ENCODE measurements at places on chromosomes 12 and 14. TPM values are rescaled to one million over a fixed set of nuclear protein-coding genes. Genes with fewer than 3 reads are reported as not detected.

DNA sequence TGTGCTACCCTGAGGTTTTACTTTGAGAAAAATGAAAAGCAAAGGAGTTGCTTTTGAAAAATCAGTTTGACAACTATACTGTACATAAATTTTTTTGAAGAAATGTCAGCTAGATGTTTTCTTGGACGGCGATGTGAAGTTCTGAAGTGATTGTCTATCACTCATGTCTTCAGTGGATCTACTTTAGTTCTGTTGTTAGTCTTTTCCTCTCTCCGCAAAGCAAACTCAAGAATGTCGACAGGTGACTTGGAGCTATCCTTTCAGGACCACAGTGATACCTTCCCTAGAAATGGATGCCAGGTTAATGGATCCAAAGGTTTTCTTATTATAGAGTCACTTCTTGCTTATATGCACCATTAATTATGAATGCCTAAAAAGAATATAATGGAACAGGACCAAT is 1.2 kb downstream of the PTPRO start:
- DNase-seq = no peak

The GALNT16 gene
- 1.6 TPM for total RNA-seq

DNA sequence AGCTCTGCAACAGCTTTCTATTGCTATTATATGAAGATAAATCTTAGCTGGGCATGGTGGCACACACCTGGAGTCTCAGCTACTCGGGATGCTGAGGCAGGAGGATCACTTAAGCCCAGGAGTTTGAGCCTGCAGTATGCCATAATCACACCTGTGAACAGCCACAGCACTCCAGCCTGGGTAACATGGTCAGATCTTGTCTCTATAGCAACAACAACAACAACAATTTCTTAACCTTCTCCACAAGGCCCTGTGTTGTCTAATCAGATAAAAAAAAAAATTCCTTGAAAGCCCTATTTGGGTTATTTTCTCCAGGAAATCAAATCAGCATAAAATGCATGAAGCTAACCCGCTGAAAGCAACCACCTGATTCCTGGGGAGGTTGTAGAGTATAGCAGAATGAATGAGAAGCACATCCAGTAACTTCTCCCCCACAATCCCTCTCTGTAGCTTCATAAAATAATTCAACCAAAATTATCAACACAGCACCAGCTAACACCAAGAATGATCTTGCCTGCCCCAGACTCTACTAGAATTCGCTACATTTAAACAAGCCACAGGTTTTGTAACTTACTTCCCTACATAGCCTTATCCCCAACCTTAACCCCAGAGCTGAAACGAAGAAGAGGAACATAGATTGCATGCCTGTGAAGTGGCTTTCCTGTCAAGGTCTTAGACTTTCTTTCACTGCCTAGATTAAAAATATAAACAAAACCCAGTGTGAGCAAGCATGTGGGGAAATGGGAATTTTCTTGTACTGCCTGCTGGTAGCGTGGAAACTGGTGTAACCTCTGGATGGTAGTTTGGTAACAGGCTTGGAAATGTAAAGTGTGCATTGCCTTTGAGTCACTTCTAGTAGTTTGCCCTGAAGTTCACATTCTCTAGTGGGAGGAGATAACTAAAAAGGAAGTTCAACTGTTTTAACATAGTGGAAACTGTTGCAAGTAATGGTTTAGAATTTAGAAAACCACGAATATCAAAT is 6.0 kb upstream of the STK38L start:
- no peak for DNase-seq

The SMIM41 gene
- total RNA-seq = 0.98 TPM

DNA sequence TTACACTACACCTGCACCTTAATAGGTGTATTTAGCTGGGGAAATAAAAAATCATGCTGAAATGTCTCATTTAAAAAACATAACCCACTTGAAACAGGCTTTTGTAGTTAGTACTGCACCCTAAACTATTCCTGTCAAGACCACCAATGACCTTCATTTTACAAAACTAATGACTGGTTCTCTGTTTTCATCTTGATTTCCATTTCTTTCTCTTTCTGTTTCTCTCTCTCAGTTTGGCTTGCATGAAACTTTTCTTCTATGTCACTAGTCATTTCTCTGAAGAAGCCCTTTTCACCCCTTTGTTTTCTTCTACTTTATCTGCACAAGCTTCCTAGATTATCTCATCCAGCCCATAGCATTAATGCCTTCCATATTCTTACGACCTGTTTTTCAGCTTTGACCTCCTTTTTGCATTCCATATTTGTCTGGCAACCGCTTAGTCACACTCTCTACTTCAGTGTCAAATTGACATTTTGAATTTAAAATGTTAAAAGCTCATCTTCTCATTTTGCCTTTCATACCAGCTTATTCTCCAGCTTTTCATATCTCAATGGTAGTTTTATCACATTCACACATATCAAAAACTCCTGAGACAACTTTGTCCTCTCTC is 32.7 kb upstream of the KLRF1 start:
- no peak for DNase-seq

The HHIPL1 gene
- 5.1 TPM for total RNA-seq

DNA sequence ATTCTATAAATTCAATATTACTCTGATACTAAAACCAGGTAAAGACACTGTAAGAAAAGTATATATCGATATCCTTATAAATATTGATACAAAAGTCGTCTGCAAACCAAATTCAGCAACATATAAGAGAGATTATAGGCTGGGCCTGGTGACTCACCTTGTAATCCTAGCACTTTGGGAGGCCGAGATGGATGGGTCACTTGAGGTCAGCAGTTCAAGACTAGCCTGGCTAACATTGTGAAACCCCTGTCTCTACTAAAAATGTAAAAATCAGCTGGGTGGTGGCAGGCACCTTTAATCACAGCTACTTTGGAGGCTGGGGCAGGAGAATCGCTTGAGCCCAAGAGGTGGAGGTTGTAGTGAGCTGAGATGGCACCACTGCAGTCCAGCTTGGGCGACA is 13.5 kb upstream of the TUBA1C start:
- no peak for DNase-seq

DNA sequence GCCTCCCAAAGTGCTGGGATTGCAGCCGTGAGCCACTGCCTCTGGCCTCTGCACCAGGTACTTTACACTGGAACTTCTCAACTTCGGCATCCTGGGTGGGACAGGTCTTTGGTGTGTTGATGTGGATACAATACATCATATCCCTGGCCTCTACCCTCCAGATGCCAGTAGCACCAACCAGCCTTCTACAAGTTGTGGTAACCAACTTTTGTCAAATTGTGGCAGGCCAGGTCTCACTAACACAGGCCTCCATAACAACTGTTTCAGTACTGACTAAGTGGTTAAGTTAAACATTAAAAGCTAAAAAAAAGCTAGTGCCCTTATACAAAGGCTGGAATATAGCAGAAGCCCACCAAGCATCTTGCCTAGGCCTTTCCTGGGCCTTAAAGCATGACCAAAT is 232.9 kb downstream of the PCNX1 start:
- DNase-seq = no peak

GRCh38 chr12:100138048-100138802 is 4.4 kb downstream of the BLTP3B start:
- peak; percentile 24 for DNase-seq

GRCh38 chr12:8917031-8917430 is 2.7 kb downstream of the PHC1 start:
- DNase-seq = no peak

DNA sequence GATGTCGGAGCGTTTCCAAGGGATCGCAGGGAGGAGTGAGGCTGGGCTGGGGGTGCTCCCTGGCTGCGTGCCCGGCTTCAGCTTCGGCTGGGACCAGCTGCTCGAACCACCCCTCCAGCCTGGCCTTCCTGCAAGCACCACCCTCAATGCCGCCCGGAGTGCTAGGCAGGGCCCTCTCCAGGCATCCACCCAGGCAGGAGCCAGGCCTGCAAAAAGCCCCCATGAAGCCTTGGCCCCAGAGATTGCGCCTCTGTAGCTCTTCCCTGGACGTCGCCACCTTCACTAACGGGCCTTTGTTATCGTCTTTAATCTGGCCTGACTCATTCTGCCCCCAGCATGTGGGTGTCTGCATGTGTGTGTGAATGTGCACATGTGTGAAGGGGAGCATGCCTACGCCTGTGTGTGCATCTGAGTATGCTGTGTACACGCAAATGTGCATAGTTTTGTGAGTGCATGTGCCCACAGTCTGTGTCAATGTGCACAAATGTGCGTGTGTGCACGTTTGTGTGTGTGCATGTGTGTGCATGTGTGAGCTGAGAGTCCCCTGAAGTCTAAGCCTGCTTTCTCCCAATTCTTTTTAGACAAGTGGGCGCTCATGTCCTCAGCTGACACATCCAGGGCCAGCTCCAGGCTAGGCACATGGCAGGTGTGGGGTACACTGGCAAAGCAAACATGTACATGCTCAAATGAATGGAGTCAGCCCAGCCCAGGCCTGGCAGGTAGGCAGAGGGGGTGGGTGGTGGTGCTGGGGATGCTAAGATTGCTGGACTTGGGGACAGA is 195.4 kb upstream of the C14orf180 start:
- DNase-seq = no peak

GRCh38 chr14:61025251-61026223 is 44.5 kb downstream of the SLC38A6 start:
- peak; percentile 85 for DNase-seq

DNA sequence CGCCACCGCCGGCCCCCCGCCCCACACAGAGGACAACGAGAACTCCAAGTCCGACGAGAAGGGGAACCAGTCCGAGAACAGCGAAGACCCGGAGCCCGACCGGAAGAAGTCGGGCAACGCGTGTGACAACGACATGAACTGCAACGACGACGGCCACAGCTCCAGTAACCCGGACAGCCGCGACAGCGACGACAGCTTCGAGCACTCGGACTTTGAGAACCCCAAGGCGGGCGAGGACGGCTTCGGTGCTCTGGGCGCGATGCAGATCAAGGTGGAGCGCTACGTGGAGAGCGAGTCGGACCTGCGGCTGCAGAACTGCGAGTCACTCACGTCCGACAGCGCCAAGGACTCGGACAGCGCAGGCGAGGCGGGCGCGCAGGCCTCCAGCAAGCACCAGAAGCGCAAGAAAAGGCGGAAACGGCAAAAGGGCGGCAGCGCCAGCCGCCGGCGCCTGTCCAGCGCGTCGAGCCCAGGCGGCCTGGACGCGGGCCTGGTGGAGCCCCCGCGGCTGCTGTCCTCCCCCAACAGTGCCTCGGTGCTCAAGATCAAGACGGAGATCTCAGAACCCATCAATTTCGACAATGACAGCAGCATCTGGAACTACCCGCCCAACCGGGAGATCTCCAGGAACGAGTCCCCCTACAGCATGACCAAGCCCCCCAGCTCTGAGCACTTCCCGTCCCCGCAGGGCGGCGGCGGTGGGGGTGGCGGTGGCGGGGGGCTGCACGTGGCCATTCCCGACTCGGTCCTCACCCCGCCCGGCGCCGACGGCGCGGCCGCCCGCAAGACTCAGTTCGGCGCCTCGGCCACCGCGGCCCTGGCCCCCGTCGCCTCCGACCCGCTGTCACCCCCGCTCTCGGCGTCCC is 150.9 kb downstream of the EGLN3 start:
- no peak for DNase-seq

The DDX23 gene
- total RNA-seq = 151 TPM

GRCh38 chr12:128140551-128140950 is 126.4 kb upstream of the TMEM132C start:
- DNase-seq = no peak

The LRRK2 gene
- total RNA-seq = 22.1 TPM

The TDRD9 gene
- total RNA-seq = 0.45 TPM

The TBC1D30 gene
- total RNA-seq = 0.98 TPM

GRCh38 chr14:62329427-62329826 is 567.2 kb downstream of the SNAPC1 start:
- no peak for DNase-seq

The RNASE4 gene
- total RNA-seq = 4.8 TPM

The TAS2R20 gene
- 1.9 TPM for total RNA-seq

DNA sequence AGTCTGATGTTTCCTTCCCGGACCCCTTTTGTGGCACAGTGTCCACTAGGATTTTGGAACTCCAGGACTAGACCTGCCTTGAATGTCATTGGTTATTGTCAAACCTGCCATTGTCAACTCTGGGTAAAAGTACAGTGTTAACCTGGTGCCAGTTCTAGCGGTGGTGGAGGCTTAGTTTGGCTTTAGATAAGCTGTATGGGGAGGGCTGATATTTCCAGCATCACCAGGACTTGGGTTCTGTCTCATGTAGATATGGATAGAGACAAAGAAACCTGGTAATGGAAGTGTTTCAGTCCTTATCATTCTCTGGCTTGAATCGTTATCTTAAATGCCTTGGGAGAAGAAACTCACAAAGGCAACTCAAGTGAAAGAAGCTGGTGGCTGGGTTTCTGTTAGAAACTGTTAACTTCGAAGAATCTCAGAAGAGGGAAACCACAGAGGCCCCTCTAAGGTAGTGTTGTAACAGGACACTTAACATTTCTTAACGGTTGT is 10.6 kb downstream of the CHST11 start:
- no peak for DNase-seq

The PPP4R4 gene
- 0.98 TPM for total RNA-seq

DNA sequence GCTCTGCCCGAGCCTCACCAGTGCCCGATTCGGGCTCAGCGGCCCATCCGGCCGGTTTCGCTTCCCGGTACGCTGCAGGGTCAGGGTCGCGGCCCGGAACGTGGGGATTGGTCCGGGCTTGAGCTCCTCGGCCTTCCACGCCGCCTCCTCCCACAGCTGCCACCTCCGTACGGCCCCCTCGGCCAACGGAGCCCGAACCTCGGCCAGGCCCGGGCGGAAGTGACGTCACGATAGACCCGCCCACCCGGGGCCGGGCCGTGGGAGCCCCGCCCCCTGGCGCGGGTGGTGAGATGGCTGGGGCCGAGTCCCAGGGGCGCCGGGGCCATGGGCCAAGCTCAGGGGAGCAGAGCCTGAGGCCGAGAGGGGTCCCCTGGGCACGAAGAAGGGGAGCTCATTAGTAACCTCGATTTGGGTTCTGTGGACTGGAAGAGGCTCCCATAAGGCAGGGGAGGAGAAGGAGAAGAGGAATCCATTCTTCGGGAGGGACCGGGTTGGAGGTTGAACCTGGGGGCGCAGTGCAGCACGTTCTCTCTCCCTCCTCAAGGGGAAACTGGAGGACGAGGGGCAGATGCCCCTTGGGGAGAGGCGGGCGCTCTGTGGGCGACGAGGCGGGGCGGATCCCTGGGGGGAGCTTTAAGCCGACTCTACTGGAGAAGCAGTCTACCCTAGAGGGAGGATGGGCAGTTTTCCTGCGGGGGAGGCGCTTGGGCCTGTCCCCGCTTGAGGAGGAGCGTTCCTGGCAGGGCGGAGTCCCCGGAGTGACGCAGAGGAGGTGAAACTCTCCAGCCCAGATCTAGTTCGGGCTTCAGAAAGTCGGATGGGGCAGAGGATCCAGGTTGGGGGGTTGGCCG is at the start of gene MLF2:
Gene MLF2, minus strand, starts transcription at position 221 of the 851 bp plus-strand sequence. CDS start 807 bp downstream, outside the sequence.
- DNase-seq = peak; percentile 100

The LTBP2 gene
- 157 TPM for total RNA-seq

GRCh38 chr12:31220633-31221550 is 105.1 kb downstream of the SINHCAF start:
- peak; percentile 18 for DNase-seq

All from fibroblast of the aortic adventitia (primary cell).